ENCODE measurements at places on chromosomes 7 and 10.

DNA sequence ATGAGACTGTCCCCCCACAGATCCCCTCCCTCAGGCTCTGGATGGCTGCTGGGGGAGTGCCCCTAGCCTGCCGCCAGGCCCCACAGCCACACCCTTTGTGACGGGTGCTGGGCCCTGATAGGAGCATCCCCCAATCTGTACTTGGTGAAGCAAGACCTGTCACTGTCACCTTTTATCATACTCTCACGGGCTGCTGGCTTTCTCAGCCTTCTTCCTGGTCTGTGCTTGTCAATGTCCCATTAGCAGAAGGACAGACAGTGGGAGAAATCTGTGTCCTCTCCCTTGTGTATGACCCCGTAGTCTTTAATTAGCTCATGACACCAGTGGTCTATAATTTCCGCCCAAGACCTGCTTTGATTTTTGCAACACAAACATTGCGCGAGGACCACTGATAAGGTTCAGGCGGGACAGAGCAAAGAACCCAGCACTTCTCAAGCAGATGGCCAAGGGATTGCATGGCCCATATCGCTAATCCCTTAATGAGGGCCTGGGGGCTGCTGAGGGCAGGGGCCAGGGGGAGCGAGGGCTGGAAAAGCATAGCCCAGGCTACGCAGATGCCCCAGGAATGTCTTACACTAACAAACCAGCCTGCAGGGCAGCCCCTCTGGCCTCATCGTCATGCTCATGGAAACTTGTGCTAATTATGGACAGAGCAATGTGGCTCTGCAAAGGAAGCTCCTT lies 127.8 kb downstream of the PTPN20 start:
- DNase-seq = no peak

DNA sequence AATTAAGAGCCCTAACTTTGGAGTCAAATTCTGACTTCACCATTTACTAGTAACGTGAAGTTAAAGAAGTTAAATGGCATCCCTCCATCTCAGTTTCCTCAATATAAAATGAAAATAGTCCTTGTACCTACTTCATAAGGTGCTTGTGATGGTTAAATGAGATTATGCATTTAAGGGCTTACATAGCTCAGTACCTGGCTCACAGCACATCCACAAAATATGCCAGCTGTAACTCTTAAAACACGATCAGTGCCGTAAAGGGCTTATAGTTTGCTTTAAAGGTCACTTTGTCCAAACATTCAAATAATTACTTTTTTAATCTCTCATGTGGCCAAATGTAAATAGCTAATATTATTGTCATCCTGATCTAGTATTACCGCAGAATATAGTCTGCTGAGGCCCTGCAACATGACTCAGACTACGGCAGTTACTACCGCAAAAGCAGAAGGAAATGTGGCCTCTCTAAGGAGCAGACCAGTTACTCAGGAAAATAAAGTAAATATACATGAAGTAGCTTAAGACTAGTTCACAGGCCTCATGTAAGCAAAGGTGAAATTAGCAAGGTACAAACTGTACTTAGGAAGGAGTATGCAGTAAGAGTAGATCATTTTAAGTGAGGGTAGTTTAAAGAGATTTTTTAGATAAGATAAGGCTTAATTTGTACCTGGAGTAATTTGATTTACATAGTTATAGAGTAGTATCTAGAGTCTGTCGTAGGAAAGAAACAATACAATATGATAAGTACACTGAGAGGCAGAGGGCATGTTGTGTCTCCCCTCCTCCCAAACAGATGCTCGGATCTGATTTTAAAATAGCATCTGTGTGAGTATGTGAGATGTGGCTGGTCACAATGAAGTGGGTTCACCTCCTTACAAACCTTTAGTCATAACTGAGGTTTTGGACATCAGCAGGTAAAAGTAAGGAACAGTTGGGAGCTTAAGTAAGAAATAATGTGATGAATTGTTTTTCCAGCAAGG lies 13.1 kb downstream of the CASP2 start:
- no peak for DNase-seq

GRCh38 chr7:54729107-54729506 lies 29.9 kb downstream of the SEC61G start:
- no peak for DNase-seq

DNA sequence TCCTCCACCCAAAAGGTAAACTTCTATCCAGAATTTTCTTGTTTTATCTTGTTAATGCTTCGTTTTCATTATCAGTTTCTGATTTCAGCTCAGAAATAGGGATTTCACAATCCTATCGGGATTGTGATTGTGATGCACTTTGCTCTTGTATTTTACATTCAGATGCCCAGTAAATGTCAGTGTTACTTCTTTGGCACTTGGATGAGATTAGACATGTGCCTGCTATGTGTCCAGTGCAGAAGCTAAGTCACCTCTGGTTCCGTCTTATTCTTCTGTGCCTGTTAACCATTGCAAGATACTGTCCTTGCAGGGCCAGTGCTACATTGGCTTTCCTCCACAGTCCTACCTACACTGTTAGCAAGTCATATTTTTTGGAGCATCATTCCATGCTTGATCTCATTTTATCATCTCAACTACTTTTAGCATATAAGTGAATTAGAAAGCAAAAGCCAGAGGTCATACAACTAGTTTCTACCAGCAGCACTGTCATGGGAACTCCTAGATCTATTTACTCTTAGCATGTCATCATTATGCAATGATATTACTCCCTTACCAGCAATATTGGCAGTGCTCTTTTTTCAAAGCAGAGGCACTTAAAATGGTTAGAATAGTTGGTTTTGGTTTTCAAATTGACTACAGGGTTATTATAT lies 26.7 kb downstream of the ZNF277 start:
- no peak for DNase-seq

DNA sequence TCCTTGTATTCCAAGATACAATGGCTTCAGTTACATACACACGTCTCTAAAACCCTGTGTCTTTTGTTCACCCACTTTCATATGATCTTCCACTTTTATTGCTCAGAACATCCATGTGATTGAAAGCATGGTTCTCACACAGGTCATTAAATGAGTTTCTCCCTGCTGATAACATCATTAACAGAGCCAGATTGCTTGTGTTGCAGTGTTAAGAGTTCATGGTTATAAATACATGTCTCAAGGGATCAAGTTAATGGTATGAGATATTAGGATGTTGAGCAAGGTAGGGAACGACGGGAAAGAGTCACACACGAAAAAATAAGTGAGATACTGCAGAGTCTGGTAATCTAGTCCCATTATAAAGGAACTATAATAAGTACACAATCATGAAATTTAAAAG lies 861.5 kb downstream of the SORCS1 start:
- DNase-seq = no peak

All from stimulated activated CD4-positive, alpha-beta T cell treated with anti-CD3 and anti-CD28 coated beads, TNF-alpha, amount 100 ng/mL, for 24 hours (primary cell).